ENCODE measurements at places on chromosomes 16 and 17. TPM values are rescaled to one million over a fixed set of nuclear protein-coding genes. Genes with fewer than 3 reads are reported as not detected.

TP53TG3D gene
- not detected for total RNA-seq

KRTAP1-1 gene
- total RNA-seq, result 195 TPM

USP32 gene
- total RNA-seq, result 56.3 TPM

RRAD gene
- total RNA-seq, result 5.9 TPM

KRTAP4-3 gene
- total RNA-seq, result not detected

CETP gene
- not detected for total RNA-seq

ARHGAP23 gene
- 201 TPM for total RNA-seq

CCL23 gene
- not detected for total RNA-seq

TMIGD1 gene
- not detected for total RNA-seq

TPSAB1 gene
- total RNA-seq, result 27.0 TPM

G6PC1 gene
- not detected for total RNA-seq

NHLRC4 gene
- 0.63 TPM for total RNA-seq

CA4 gene
- total RNA-seq, result 1.9 TPM

TAT gene
- total RNA-seq, result not detected

COX10 gene
- total RNA-seq, result 24.5 TPM

CREBBP gene
- 152 TPM for total RNA-seq

NSRP1 gene
- total RNA-seq, result 7.4 TPM

CEP131 gene
- 7.7 TPM for total RNA-seq

TRPV3 gene
- 25.6 TPM for total RNA-seq

SLC12A3 gene
- not detected for total RNA-seq

KRT24 gene
- total RNA-seq, result not detected

TEX19 gene
- total RNA-seq, result not detected

INCA1 gene
- total RNA-seq, result 2.6 TPM

SHISA6 gene
- 2.8 TPM for total RNA-seq

C17orf100 gene
- total RNA-seq, result 0.89 TPM

SLC5A11 gene
- not detected for total RNA-seq

KRTAP3-1 gene
- 4.0 TPM for total RNA-seq

ZNF594 gene
- total RNA-seq, result 2.4 TPM

KRTAP17-1 gene
- total RNA-seq, result 1.3 TPM

INPP5K gene
- total RNA-seq, result 105 TPM

KRT9 gene
- total RNA-seq, result 0.47 TPM

KRTAP9-4 gene
- total RNA-seq, result 177 TPM

JPH3 gene
- total RNA-seq, result not detected
